Type B pancreatic cell (in vitro differentiated cells): ENCODE measurements at places on chromosomes 16 and 17. TPM values are rescaled to one million over a fixed set of nuclear protein-coding genes. Genes with fewer than 3 reads are reported as not detected.

- peak overlapping the region; percentile 75 for H3K4me3 ChIP-seq
- H3K4me1 ChIP-seq = peaks cover 26% of the 10 kb centered on the region
- H3K27ac ChIP-seq = peak overlapping the region; percentile 29
- DNase-seq = no peak
- peaks cover 6% of the 10 kb centered on the region for H3K36me3 ChIP-seq
Measured at GRCh38 chr16:86565644-86566511, 751 bp upstream of the FOXC2 start.

DNA sequence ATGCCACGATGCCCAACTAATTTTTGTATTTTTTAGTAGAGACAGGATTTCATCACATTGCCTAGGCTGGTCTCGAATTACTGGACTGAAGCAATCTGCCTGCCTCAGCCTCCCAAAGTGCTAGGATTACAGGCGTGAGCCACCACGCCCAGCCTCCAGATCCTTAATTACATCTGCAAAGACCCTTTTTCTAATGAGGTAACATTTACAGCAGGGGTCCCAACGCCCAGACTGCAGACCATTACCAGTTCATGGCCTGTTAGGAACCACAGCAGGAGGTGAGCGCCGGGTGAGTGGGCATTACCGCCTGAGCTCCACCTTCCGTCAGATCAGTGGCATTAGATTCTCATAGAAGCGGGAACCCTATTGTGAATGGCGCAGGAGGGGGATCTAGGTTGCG is 4.0 kb upstream of the RAB11FIP4 start:
- DNase-seq = peak; percentile 39
- H3K4me3 ChIP-seq = no peak overlapping the region
- H3K36me3 ChIP-seq = peaks cover 3% of the 10 kb centered on the region
- H3K27me3 ChIP-seq = peaks cover 30% of the 10 kb centered on the region

DNA sequence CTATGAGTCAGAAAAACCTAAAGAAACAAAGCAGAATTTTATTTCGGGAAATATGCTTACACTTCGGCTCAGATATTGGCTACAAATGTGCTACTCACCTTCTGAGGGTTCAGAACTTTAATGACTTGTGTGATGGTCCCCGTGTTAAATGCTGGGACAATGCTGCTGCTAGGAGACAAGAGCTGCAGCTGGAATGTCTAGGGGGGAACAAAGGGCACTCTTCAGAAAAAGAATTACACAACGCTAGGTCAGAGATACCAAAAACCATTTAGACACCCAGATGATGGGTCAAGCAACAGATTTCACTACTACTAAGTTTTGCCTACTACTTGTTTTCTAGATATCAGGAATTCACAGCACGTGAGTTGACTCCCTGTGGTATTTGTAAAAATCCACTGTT is 10.0 kb upstream of the PHLPP2 start:
- no peak for DNase-seq
- no peak overlapping the region for H3K4me3 ChIP-seq
- no peaks in the 10 kb centered on the region for H3K4me1 ChIP-seq
- peak overlapping the region; percentile 7 for H3K27ac ChIP-seq
- no peaks in the 10 kb centered on the region for H3K27me3 ChIP-seq
- H3K36me3 ChIP-seq = peaks cover 47% of the 10 kb centered on the region

- H3K36me3 ChIP-seq = no peaks in the 10 kb centered on the region
- no peak for DNase-seq
- H3K4me3 ChIP-seq = no peak overlapping the region
- H3K27me3 ChIP-seq = peaks cover 29% of the 10 kb centered on the region
- no peaks in the 10 kb centered on the region for H3K4me1 ChIP-seq
Measured at GRCh38 chr16:31409433-31409832, 16.3 kb downstream of the ITGAD start.

DNA sequence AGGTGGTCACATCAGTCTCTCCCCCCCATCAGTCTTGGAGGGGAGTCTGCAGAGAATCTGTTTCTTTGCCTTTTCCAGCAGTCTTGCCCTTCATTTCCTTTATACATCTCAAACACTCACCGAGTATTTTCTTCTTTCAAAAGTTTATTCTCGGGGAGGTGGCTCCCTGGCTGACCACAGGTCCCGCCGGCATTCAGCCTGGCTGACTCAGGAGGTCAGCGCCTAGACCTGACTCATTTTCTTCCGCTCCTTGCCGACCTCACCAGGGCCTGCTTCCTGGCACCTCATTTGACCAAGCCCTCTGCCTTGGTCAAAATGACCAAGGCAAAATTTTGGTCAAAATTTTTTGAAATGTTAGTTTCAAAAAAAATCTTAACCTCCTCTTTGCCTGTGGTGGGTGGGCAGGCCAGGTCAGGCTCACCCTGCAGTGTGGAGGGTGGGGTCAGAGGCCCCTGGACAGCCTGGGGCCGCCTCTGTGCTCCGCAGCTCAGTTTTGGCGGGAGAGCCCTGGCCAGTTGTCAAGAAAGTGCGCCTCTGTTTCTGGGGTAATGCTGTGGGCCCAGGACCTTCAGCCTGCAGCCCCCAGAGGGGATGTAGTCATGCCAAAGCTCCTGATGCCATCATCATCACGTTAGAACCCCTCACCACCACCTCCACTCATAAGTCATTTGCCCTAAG is 165.6 kb downstream of the SPECC1 start:
- no peak for DNase-seq
- H3K27ac ChIP-seq = no peak overlapping the region
- H3K4me3 ChIP-seq = no peak overlapping the region
- H3K27me3 ChIP-seq = no peaks in the 10 kb centered on the region
- H3K36me3 ChIP-seq = no peaks in the 10 kb centered on the region

GAS2L2 gene
- total RNA-seq = 0.22 TPM in 1 of 2 replicates, not detected in the other

OTOP3 gene
- total RNA-seq = 0.80 and 1.3 TPM in 2 replicates

ZFHX3 gene
- 47.4 and 48.5 TPM in 2 replicates for total RNA-seq

SERPINF2 gene
- 28.3 and 36.3 TPM in 2 replicates for total RNA-seq

INTS2 gene
- total RNA-seq = 13.9 and 18.2 TPM in 2 replicates
